Stimulated activated CD4-positive, alpha-beta T cell treated with anti-CD3 and anti-CD28 coated beads, Interleukin-1b, Interleukin-23, amount 100 ng/mL, for 1 hour (primary cell): ENCODE measurements at places on chromosomes 1 and 21.

DNA sequence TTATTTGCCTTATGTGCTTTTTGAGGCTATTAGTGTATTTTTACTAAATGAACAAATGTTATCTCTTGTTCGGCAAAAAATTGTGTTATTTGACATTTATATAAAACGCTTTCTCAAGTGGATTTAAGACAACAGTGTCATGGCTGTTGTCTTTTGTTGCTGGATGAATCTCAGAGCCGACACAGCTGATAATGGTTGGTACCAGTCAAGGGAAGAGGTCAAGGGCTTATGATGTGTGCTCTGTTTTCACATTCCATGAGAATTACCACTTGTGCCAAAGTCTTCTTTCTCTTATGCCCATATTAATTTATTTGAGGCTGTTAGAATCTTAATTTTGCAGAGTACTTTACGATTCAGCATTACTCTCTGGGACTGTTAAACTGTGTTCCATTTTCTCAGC is 17.9 kb upstream of the CD101 start:
- no peak for DNase-seq

DNA sequence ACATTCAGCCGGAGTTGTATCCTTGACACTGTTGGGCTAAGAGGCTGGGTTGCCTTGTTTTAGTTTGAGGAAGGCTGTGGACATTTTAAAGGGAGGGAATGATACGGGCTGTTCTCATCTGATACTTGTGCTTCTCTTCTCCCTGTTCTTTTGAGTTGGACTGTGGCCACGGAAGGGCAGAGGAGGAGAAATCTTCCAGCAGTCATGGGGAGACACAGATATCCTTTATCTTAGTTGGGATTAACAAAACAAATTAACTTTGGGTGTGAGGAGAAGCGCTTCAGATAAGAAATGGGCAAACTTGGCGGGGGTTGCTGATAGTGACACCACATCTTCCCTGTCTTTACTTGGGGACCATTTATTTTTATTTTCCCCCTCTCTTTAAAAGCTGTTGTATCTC is 138.8 kb downstream of the ROR1 start:
- DNase-seq, result no peak

DNA sequence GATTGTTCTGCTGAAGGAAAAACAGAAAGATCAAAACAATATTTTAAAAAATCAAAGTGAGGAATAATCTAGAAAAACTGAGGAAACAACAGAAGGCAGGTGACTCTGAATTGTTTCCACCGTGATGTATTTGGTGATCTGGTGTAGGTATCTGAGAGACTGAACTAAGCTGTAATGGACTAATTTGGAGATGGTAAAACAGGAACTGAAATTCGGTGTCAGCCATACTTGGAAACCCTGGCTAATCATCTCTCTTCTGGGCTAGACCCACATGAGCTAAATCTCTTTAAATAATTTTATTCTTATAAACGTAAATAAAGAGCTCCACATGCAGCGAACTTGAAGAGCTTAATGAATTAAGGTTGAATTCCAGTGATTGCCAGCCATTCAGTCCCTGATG is 1226.1 kb downstream of the NCAM2 start:
- no peak for DNase-seq

DNA sequence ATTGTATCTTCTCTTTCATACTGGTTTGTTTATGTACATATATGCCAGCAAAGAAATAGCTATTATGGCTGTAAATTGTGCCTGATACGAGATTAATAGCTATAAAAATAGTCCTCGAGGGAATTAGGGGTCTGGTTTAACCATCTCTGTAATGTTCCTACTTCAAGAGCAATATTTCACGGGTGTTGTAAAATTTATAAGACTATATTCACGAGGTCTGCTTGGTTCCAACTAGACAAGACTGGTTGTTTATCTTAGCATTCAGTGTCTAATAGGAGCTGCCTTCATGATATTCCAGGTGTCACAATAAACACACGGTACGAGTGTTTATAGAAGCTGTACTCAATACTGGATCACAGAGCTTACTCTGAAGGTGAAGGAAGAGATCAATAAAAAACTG is 389.9 kb downstream of the SIPA1L2 start:
- DNase-seq, result no peak

DNA sequence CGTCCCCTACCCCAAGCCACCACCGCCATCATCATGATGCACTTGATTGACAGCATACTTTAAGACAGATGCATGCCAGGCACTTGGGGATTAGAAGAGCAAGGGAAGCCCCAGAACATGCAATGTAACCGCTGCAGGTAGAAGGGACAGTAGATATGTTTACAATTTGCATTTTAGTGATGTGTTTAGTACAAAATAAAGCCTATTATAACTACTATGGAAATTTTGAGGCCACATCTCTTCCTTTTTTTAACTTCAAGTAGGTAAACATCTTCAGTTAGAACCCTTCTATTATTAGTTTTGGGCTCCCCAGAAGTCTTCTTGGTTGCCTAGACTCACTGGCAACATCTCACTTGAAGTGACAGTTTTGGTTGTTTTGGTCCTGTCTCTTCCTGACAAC is 25.3 kb downstream of the CR1L start:
- no peak for DNase-seq

DNA sequence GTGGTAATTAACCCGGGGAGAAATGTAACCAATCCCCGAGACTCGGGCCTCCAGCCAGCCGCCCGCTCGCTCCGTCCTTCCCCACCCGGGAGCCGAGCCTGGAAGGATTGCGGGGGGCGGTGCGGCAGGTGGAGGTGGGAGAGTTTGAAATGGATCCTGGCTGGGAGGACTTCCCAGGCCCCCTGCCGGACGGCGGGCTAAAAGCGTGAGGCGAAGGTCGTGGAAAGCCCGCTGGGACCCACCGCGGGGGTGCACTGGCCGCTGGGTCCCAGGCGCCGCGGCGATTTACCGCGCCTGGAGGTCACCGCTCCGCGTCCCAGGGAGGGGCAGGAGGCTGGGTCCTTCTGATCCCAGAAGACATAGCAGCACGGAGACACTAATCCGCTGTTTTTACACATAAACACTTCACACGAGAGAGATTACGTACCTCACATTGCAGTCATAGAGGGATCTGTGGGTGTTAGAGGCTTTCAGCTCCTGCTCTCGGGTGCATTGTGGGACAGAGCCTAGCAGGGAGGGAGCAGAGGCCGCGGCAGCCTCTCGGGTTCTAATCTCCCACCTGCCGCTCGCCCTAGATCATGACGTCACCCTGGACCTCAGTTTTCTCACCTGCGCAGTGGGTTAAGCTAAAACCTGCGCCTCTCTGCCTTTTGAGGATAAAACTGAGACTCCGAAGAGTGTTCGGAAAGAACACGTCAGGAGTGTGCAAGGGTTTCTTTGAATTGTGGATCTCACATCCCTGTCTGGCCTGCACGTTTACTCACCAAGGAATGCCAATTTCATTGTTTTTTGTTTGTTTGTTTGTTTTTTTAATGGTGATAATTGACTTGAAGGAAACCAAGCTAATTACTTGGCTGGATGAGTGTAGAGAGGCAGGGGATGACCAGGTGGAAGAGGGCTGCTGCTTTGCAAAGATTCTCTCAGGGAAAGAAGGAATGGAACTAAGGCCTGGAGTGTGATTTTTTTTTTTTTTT is 17.1 kb upstream of the TMEM9 start:
- DNase-seq, result no peak

DNA sequence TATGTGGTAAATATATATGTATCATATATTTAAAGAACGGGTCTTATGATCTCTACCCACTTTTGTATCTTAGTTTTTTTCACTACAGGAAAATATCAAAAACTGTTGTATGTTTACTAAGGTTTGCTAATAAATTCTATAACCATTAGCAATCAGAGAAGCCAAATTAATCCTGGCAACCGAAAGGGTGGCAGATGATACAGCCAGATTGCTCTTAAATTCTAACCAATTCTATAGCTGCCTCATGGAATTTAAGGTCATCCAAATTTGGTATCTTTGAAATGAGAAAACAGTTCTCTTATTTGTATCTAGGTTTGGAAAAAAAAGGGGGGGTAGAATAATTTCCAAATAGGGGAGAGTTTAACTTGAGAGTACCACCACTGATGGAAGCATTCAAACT is 591.2 kb downstream of the SMYD3 start:
- DNase-seq, result no peak

DNA sequence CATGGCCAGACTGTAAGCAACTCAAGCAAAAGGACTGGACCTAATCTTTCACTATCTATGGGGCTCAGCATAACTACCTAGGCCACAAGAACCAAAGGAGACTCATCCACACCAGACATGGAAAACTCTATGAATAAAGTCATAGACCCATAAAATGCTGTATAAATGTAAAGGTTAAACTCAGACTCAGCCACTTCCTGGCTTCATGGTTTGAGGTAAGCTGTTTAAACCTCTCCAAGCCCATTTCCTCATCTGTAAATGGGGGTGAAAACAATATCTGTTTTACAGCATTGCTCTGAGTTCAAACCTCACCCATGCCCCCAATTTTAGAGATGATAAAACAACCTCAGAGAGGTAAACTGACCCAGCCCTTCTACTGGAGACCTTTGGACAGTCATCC is 4.0 kb upstream of the SMIM12 start:
- no peak for DNase-seq

- DNase-seq, result no peak
Observed at GRCh38 chr21:32282992-32283391, 4.1 kb upstream of the MIS18A start.

- DNase-seq, result no peak
Observed at GRCh38 chr1:8541961-8542521, 224.1 kb downstream of the SLC45A1 start.

GRCh38 chr1:237709355-237709754 is 181.4 kb downstream of the ZP4 start:
- DNase-seq, result no peak

DNA sequence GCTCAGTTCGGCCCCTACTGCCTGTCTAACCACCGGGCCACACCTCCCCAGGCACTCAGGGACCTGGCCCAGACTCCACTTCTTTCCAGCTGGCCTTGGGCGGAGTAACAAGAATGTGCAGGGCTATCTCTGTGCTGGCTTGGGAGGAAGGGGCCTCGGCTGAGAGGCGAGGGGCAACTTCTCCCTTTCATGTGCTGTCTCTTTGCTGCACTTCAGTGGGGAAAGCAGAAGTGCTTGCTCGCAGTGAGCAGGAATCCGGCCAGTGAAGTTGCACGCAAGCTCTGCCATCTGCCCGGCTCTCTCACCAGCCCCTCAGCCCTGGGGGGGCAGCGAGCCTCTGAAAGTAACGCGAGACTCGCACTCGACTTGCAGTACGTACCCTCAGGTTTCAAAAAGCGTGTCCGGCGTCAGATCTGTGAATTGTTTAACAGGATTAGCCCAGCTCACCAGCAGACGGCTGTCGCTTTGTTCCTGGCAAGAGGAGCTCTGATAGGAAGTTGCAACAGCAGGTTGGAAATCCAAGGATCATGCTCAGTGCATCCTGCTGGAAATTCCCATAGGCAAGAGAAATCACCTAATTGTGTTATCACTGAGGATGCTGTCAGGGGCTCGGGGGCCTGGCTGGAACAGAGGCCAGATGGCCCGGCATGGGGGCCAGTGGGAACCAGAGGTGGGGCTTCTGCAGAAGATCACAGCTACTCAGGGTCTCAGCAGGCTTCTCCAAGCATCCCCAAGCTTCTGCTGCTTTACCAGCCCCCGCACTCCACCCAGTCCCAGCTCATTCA is 221.1 kb downstream of the NPHP4 start:
- no peak for DNase-seq
